ENCODE measurements at places on chromosomes 3 and 15.

DNA sequence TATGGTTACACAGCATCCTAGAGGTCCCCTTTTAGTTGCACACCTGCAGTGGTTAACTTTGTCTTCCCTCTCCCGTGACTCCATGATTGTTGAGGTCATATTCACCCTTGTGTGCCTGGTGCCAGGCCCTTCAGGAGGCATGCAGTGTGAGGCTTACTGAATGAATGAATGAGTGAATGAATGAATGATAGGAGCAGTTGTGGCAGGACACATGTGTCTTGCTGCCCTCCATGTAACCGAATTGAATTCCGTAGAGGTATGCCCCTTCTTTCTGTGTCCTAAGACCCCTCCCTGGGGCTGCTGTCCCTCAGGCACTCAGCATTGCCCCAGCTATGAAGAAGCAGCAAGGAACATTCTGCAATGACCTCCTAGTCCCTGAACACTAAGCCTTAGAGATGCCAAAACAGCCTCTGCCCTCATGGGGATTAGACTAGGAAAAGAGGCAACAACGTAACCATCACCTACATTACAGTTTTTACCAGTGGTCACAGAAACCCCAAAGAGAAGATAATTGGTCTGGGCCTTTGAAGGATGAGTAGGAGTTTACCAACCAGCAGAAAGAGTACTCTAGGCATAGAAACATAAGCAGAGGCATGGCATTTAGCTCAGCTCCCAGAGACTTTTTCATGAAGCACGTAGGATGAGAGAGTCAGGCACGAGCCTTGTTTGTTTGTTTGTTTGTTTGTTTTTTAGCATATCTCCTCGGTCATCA is 22.5 kb upstream of the CPNE9 start:
- DNase-seq, result no peak

- no peak for DNase-seq
These were observed 131.3 kb downstream of the DOCK3 start for GRCh38 chr3:50806031-50806430.

DNA sequence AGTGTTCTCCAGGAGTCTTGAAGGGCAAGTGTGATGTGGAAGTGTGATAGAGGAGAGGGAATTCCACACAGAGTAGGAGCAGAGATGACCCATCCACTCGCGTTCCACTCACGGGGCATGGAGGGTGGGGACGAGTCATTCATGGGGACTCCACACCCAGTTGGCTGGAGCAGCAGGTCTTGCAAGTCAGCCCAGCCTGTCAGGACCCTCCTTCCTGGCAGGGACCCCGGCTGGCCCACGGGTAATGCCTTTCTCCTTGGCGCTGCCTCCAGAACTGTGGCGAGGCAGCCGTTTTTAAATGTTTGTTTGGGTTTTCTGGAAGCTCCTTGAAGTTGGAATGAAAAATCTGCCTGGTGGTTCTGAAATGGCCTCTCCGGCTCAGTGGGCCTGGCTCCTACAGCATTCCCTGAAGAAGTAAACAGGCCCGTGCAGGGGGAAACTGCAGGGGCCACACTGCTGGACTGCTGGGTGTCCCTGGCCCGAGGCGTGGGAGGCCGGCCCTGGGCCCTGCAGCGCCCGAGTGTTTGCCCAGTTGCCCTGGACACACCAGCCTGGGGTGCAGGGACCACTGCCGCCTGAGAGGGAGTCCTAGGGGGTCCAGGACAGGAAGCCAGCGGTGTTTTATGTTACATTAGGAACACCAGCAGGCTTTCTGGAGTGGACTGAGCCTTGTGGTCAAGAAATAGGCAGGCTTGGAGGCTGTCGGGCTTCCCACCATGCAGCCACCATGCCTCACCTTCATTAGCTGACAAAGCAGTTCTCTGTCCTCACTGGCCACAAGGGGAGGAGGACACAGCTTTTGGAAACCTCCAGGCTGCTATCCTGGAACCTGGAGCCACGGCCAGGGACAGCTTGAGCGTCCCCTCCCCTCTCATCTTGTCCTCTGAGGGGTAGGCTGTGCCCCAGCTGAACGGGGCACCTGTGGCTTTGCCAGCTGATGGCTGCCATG is 61.3 kb downstream of the CEMIP start:
- no peak for DNase-seq

- DNase-seq, result no peak
These were observed 110.6 kb upstream of the DCBLD2 start for GRCh38 chr3:99012051-99012450.

GRCh38 chr15:67878712-67879206 is 38.9 kb upstream of the RNU6-1 start:
- no peak for DNase-seq

DNA sequence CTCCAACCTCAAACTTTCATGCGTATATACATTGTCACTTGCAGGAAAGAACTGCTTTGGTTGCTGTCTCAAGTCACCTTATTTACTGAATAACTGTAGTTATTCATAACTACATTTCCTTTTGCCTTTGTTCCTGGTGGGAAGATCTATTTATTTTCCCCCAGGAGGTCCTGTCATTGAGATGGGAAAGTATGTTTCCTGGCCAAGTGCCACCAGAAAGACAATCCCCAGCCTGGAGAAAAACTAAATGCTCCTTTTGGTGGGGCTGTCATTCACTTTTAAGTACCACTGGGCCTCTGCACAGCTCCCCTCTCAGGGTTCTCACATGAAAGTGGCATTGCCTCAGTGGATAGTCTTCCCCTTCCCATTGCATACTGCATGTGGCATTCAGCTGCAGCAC is 59.8 kb downstream of the LRRC3B start:
- no peak for DNase-seq

DNA sequence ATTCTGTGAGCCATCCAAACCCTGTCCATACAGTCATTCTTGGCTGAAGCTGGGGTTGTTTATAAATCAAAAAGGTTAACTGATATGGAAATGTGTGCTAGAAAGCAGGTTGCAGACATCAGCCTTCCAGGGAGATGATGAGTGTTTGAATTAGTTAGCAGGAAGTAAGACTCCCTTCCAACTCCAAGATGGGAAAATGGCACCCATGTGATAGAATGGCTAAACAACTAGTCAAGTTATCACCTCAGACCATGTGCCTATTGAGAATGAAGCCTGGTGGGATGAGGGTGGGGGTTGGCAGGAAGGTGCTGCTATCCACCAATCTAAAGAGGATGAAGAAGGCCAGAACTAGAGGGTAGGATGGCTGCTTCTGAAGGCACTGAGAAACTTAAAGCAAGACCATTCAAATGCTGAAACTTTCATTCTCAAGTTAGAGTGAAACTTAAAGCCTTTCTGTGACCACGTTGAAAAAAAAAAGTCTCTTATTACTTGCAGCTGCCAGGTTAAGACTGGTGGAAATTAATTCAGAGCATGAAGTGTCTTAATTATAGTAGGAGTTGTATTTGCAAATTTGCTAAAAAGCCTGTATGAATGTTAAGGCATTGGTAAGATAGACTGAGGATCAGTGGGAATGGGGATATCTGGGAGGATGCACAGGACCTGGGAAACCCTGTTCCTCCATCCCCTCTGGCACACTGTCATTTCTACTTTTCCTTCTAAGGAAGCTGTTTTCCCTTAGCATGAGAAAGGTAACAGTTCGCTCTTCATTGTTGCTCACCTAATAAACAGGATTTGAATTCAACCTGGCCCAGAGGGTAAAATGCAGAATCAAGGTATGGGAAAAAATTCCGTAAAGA is 36.8 kb downstream of the CCR3 start:
- no peak for DNase-seq

DNA sequence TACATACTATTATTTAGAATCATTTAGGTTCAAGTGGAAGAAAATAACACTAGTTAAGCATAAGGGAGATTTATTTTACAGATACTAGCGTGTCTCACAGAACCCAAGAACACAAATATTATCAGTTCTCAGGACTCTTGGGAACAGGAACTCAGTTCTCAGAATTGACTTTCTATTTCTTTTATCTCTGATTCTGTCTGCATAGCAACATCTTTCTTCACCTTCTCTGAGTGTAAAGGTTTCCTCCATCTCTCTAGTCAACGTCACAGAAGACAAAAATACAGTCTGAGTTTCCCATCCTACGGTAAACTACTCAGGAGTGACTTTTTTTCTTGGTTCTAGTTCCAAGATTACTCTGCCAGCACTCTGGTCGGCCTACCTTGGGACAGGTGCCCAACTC is 220.0 kb downstream of the SV2B start:
- no peak for DNase-seq

DNA sequence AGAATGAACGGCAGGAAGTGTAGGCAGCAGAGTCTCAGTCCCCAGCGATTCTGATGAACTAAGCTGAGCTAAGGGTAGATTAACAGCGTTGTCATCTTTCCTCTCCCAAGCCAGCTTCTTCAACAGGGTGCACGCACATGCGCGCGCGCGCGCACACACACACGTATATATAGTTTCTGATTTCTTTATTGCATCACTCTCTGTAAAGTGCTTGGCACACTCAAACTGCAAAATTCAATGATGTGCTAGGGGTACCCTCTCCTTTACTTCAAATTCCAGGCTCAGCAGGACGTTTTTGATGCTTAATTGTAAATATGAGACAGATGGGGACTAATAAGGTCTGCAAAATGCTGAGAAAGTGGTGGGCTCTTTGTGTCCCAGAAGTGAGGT is 26.1 kb upstream of the VPS8 start:
- no peak for DNase-seq

DNA sequence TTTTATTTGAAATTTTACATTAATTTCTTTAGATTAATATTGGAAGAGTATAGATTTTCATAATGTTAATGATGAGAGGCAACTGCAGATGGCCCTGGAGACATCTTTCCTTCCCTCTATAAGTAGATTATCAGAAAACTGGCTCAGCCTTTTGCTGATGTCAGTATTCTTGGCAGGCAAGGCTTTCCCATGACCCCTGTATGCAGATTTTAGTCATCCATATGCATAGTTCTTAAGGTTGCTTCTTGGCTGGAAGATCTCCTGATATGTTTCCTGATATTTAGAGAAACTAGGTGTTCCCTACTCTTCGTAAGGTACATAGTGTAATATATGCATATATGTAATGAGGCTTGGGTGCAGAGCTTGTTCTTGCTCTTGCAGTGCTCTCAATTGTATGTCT is 911.4 kb downstream of the EPHA3 start:
- DNase-seq, result no peak

DNA sequence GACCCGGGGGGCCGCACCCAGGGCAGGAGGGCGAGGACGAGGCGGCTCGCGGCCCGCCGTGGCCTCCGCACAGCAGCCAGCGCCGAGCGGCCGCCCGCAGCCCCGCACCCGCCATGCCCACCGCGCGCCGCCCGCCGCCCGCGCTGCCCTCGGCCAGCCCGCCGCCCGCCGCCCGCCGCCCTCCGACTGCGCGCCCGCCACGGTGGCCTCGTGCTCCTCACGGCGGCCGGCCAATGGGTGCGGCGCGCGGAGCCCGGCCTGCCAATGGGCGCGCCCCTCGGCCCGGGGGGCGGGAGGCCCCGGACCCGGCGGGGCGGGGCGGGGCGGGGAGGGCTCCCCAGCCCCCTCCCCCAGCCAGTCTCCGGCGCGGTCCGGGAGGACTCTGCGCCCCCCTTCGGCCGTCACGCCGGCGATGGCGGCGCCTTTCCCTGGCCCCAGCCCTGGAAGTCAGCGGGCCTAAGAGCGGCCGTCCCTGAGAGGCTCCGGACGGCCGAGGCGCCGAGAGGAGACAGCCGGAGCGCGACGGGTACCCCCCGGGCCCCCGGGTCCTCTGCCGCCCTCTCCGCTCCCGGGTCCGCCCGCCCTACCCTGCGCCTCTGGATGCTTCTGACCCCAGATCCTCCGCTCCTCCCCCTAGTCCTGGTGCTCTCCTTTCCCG is at the start of gene NT5DC2:
TSS of gene NT5DC2 (minus strand) at position 235 of the 658 bp plus-strand sequence. CDS start at position 115, 120 bp downstream.
- DNase-seq, result peak; percentile 36

- no peak for DNase-seq
These were observed 3.2 kb upstream of the PXYLP1 start for GRCh38 chr3:141228395-141228794.

DNA sequence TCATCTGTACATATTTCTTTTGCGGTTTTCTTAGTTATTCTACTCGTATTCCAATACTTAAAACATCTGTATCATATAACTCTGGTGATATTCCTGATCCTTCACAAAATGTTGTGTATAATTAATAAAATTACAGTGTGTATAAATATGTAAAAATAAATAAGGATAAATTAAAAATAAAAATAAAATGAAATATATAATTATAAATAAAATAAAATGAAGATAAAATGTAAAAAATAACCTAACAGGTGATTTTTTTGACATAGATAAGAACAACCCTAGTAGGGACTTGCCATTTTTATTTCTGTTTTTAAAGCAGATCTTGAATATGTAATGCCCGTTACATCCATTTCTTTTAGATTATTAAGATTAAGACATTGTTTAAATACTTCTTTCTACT is 25.6 kb downstream of the IL1RAP start:
- no peak for DNase-seq

GRCh38 chr3:181855825-181856224 is 144.1 kb downstream of the SOX2 start:
- no peak for DNase-seq

DNA sequence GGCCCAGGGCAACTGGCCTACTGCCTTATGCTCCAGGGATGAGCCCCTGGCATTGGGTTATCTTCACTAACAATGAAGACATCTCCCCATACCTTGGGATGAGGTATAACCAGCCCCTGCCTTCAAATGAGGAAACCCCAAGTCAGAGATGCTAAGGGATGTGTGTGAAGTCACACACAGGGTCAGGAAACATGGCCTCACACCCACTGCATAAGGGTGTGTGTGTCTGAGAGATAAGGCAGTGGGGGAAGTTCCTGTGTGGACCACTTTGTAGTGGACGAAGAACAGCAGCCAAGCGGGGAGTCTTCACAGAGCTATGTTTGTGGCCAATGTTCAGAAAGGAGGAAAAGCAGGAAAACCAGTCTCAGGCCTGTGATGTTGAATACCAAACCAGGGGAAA is 10.5 kb downstream of the ELP6 start:
- DNase-seq, result no peak

- DNase-seq, result no peak
These were observed 4.5 kb downstream of the UROC1 start for GRCh38 chr3:126512916-126513650.

DNA sequence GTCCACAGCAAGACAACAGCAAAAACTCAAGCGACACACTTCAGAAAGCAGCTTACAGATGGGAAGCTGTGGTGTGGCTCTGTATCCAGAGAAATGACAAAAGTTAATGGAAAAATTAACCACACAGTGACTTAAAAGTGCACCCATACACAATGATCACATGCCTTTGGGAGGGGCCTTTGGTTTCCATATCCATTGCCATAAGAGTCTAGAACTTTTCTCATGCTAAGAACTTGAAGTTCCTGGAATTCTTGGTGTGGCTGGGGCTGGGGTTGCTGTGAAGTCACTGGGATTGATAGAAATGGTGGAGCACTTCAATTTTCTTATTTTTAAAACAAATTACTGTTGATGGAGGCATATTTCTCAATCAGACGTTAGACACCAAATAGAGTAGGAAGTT is 108.6 kb upstream of the FEZF2 start:
- no peak for DNase-seq

- DNase-seq, result peak; percentile 73
These were observed 62.7 kb downstream of the ASTE1 start for GRCh38 chr3:130963878-130964277.
